Chondrocyte (in vitro differentiated cells): ENCODE measurements at places on chromosomes 7 and 10.

- no peak for DNase-seq
Measured at GRCh38 chr10:17617031-17617911, at the start of gene HACD1. Gene HACD1, minus strand, starts transcription at chr10:17617374. Its CDS starts 35 bp downstream, at chr10:17617339.

DNA sequence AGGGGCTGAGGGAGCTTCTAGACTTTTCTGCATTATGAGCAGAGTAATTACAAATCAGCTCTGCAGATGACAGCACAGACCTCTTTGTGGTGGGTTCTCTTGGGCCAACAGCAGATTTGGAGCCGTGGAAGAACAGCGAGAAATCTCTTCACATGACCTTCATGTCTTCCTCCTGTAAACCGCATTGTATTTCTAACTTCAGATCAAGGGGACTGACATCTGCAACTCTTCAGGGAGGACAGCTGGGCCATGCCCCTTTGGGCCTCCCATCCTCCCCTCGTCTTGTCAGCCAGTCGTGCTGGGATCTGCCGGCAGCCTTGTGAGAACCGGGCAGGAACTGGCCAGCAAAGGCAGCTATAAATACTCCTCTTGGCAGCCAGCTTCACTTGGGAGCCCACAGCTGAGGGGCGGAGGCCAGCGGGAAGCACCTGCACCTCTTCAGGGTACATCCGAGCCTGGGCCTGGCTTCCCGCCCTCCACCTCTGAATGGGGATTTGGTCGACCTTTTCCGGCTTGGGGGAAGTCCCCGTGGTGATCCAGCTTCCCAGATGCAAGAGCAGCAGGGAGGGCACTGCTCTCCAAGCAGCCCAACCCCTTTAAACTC lies 54.7 kb downstream of the STEAP1B start:
- peak; percentile 88 for DNase-seq

DNA sequence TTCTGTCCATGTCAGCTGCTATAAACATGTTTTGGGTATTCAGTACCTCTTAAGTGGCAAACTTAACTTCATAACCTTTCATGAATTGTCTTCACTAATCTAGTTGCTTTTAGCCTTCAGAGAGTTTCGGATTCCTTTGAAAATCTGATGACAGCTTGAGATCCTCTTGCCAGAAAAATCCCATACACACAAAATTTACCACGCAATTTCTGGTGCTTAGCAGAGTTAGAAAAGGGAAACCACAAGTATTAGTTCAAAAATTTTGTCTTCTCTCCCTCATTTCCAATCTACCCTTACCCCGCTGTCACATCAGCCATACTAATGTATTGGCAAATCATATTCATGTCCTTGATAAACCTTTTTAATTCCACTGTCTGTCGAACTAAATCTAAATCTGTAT lies 72.7 kb upstream of the TMEM106B start:
- no peak for DNase-seq

DNA sequence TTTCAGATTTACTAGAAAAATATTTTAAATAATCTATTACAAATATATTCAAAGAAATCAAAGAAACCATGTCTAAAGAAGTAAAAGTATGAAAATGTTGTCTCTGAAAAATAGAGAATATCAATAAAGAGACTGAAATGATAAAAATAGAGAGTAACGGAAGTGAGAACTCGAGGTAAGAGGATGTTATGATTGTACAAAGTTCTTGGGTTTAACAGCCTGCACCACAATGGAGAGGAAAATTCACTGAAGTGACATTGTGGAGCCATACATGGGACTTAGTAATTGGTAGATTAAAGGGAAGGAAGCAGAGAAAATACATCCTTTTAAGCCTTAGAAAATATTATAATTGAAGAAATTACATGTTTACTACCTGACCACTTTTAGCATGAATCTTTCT lies 77.9 kb downstream of the THSD7A start:
- DNase-seq, result no peak

DNA sequence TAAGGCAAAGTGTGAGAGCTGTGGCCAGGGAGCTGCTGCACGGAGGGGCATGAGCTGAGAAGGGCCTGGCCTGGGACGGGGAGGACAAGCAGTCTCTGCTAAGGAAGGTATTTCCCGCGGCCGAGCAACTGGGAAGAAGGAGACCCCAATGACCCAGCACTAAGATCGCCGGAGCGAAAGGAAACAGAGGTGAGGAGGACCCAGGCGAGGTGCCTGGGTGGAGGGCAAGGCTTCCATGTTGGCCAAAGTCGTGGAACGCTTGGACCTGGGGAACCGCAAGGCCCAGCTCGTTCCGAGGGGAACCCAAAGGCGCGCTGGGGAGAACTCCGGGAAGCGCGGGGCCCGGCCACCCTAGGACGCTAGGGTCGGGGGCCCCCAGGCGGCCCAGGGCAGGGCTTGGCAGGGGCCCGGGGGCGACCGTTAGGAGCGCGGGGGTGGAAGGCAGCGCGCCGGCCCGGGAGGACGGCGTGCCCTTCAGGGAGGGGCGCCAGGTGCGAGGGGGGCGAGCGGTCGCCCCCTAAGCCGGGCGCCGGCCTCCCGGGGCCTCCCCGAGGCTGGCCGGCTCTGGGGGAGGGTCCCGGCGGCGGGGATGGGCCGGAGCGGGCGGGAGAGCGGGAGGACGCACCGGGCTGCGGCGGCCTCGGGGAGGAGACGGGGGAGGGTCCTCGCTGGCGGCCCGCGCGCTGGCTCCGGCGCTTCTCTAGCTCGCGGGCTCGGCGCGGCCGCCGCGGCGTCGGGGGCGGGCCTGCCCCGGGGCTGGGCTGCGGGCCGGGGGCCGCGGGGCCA lies 545 bp downstream of the GIGYF1 start:
- no peak for DNase-seq

DNA sequence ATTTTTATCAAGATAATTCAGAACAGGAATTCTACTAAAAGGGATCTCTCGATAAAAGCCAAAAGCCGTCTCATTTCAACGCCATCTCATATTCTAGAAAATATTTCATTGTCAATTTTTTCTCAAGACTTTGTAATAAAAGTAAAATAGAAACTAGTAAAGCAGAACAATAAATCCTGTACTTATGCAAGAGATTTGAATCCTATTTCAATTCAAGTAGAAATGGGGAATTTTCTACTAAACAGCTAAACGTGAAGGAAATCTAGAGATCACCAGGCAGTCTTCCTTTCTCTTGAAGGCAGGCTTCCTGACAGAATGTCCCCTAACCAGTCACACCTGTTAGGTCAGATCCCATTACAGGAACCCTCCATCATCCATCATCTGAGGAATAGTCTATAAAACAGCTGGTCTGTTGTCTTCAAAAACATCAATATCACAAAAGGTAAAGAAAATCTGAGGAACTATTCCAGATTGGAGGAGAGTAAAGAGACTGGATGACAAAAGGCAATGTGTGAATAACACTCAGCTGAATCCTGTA lies 23.7 kb downstream of the USP6NL start:
- DNase-seq, result no peak

- DNase-seq, result no peak
Measured at GRCh38 chr7:151195616-151196450, 8.8 kb upstream of the ASB10 start.

DNA sequence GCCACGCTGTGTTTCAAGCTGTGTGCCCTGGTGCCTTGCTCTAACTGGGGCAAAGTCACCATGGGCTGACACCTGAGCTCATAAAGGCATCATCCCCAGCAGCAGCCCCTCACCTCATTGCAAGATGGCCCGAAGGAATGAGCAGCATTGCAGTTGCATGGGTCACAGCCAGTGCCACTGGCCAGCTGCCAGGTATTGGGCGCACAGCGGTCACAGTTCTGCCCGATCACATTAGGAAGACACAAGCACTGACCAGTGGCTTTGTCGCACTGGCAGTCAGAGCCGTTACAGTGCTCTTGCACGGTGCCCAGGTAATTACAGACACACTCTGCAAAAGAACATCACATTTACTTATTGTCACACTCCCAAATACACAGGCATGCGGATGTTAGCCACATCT lies 51.1 kb downstream of the LAMB1 start:
- no peak for DNase-seq

DNA sequence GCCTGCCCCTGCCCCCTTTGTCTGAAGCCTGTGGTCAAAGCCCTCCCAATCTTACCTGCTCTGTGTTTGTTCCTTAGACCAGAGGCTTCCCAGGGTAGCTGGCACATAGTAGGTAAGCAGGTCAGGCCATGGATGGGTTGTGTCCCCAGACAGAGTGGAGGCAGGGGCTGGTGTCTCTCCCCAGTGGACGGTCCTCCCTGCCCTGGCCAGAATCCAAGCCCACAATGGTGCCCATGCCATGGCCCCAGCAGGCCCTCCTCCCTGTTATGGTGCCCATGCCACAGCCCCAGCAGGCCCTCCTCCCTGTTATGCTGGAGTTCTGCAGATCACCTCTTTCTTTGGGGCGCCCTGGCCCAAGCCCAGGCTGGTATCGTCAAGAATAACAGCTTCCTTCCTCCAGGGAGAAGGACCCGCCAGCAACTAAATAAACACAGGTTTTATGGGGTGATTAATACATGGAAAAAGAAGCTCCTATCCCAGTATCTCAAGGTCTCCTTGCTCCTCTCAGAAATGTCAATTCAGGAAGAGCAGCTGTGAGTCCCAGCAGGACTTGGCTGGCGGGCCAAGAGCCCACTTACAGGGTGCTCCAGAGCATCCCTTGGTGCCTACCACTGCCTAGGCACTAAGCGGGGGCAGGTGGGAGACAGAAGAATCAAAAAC lies 82.0 kb downstream of the NEURL1 start:
- DNase-seq, result no peak

DNA sequence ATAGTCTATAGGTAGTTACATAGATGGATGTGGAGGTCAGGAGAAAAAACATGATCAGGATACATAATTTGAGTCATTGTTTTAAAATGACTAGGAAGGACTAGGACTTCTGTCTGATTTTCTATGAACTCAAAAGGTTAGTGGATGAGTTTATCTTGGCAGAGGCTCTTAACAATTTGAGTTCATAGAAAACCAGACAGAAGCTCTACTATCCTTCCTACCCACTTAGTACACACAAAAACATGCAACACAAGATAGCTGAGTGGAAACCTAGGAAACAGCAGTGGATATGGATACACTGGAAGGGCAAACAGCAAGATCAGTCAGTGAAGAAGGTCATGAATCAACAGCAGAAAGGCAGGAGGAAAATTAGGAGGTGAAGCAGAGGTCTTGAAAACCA lies 84.6 kb downstream of the VPS50 start:
- DNase-seq, result no peak

- no peak for DNase-seq
Measured at GRCh38 chr7:64628721-64629120, 37.2 kb upstream of the ZNF107 start.

DNA sequence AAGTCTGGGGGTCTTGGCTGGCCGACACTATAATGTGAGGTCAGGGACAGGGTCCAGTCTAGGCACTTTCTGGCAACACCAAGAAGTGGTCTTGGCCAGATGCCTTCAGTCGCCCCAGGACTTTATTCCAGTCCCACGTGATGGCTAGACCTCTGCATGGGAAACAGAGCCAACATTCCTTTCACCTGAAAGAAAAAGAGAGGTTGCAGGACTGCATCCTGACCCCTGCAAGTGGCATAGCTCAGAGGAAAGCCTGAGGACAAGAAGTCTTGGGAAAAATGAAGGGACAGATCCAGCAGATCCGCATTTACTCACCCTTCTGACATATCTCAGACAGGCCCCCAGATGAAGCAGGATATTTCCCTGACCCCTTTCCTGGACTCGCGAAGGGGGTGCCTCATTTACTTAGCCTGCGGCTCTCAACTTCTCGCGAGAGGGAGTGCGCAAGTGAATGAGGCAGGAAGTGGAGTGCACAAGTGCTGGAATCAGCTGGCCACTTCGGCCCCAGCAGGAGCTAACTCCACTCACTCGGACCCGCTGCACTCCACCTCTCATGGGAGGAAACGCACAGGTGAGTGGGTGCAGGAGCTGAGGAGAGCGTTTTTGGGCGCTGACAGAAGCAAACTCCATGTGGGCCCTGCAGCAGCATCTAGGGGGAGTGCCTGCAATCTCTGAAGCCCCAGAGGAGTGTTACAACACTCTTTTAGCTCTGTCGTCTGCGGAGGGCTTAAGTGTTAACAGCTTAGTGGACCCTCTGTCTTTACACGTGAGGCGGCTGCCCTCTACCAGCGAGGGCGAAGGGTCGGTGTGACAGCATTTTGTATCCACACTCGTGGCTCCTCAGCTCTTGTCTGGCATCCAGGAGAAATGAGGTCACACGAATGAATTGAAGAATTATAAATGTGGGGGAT lies 916.2 kb upstream of the GHITM start:
- no peak for DNase-seq

DNA sequence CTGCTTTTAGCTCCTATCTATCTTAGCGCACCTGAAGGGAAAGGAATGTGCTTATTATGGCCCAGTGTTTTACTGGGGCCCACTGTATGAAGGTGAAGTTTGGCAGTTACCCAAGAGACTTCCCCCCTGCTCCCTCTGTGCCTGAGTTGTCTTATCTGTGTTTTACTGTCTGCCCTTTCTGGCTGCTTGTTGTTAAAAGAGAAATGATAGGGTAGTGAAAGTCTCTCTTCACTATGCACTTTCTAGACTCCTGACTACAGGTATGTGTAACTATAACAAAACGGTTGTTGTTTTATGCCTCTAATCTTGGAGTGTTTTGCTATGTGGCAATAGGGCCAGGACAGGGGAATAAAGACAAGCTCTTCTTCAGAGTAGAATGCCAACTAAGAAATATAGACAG lies 326.9 kb downstream of the KIF20B start:
- no peak for DNase-seq

GRCh38 chr10:63247771-63248170 lies 114.6 kb downstream of the NRBF2 start:
- no peak for DNase-seq

DNA sequence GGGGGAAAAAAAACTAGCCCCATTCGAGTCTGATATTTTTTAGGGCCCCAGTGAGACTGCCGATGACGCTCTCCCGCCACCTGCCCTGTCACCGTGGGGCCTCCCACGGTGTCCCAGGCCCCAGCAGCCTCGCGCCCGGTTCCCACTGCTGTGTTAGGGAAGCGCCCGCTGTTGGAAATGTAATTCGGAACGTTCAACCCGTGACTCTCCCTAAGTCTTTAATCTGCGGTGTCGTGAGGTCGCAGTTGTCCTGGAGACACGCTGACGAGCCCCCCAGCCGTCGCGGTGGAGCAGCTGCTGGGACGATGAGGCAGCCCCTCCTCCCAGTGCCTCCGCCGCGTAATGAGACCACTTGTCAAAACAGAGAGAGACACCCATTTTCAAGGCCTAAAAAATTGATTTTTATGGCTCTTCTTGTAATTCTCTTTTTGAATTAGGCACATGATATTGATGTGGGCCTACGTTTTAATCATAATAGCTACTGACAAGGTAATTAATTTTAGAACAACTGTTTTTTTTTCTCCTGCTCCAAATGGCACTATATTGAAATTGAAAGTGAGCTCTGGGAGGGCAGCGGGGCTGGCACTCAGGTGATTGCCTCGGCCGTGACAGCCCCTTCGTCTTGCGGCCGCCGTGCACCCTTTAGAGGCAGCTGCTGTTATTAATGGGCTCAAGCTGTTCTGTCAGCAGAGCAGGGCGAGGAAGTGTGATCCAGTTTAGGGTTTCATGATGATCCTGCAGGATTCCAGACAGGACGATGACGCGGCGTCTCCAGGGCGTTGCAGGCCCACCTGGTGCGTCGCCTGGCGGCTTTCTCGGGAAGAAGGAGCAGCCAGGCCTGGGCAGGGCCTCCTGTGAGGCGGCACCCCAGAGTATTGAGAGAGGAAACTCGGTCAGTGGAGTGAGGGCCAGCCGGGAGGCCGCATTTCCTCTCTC lies 63.3 kb downstream of the NKX6-2 start:
- no peak for DNase-seq
